Activated CD4-positive, alpha-beta T cell treated with anti-CD3 and anti-CD28 coated beads for 36 hours (primary cell): ENCODE measurements at places on chromosomes 11 and 22. TPM values are rescaled to one million over a fixed set of nuclear protein-coding genes. Genes with fewer than 3 reads are reported as not detected.

- DNase-seq: no peak
Observed at GRCh38 chr11:67199751-67200150, 66.5 kb upstream of the GRK2 start.

- DNase-seq: no peak
Observed at GRCh38 chr11:57203359-57203758, 21.6 kb downstream of the LRRC55 start.

DNA sequence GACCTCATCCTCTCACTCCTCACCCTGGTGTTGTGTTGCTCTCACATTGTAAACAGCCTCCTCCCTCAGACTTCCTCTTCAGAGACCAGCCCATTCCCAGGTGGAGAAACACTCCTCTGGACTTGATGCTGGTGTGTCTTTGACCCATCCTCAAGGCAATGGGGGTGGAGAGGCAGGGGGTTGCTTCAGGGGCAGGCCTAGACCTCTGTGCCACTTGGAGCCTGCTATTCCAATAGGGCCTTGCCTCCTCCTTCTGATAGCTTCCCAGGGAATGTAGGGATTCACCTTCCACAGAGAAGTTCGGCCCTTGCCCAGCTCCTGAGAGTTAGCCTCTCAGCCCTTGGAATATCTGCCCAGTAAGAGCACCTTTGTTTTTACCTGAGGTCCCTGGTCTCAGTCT lies 606.6 kb upstream of the CADM1 start:
- DNase-seq: no peak

The TNNT3 gene
- total RNA-seq: 2.1 TPM

DNA sequence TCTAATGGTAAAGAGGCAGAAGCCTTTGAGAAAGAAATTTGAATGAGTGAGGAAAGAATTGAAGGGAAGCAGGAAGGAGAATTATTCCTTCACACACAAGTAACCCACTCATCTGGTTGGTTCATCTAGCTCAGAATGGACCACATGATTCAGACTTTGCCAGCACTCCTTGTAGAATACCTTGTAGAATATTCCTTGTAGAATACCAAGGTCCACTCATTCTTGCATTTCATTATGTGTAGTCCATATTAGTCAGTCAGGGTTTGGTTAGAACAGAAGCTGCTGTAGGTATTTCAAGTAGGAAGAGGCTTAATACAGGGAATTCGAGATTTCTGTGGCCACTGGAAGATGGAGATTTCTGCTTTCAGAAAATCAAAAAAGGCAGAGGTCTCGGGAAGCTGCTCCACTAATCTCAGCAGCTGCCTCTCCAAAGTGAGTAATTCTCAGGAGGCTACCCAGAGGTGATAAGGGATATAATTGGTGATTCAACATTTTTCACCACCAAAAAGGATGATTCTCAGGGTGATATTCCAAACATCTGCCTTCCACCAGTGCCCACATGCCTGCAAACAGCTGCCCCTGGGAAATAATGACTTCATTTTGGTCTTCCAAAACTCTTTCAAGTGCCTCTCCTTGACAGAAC lies 329.1 kb downstream of the TMEM135 start:
- no peak for DNase-seq

GRCh38 chr11:60924906-60925853 lies 920 bp downstream of the TMEM132A start:
- peak; percentile 20 for DNase-seq

GRCh38 chr22:46726986-46727317 lies 11.1 kb downstream of the CERK start:
- no peak for DNase-seq

The GSTT2 gene
- not detected for total RNA-seq

The APOA5 gene
- total RNA-seq: not detected

DNA sequence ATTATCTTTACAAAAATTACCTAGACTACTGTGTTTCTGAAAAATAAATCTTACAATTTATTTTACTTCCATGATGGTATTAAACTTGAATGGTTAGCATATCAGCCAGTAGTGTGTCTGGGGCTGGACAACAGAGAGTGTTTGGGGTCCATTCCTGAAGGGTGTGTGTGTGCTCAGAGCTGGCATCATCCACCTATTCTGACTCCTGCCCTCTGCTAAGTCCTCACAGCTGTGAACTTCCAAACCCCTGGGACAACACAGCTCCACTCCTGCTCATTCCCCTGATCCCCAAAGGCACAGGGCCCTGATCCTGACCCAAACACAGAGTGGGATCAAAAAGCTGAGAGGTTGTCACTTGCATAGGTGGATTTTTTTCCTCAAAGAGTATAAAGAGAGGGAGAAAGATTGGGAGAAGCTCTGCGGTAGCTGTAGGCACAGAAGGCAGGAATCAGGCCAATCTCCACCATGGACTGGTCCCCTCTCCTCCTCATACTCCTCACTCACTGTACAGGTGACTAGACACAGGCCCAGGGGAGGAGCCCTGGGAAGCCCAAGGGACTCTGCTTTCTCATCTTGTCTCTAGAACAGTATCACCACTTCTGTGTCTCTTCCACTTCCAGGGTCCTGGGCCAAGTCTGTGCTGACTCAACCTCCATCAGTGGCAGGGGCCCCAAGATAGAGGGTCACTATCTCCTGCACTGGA lies 55.7 kb upstream of the TOP3B start:
- no peak for DNase-seq
